ENCODE measurements at places on chromosomes 12 and 14.

DNA sequence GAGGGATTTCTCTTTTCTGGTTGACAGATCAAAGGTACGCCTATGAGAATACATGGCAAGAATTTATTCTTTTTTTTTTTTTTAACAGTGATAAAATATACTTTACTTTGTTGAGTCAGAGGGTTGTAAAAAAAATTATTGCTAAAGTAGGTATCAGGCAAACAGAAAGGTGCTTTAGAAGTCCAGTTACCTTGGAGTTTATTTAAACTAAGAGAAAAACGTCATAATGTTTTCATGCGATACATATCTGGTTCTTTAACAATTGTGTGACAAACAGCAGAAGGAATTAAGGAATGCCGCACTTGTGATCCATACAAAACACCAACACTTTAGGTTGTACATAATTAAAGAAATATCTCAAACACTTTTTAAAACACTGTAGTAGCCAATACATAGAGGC, 94.2 kb downstream of the BORCS5 start:
- DNase-seq: no peak

DNA sequence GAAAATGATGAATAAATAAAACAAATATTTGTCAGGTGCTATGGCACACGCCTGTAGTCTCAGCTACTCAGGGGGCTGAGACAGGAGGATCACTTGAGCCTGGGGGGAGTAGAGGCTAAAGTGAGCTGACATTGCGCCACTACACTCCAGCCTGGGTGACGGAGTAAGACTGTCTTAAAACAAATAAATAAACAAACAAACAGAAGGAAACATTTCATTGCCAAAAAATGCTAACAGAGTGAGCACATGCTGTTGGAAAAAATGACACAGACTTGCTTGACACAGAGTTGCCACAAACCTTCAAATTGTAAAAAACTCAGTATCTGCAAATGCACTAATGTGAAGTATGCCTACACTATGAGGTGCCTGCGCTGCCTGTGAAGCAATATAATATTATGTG, 50.8 kb upstream of the AP4S1 start:
- peak; percentile 55 for DNase-seq

DNA sequence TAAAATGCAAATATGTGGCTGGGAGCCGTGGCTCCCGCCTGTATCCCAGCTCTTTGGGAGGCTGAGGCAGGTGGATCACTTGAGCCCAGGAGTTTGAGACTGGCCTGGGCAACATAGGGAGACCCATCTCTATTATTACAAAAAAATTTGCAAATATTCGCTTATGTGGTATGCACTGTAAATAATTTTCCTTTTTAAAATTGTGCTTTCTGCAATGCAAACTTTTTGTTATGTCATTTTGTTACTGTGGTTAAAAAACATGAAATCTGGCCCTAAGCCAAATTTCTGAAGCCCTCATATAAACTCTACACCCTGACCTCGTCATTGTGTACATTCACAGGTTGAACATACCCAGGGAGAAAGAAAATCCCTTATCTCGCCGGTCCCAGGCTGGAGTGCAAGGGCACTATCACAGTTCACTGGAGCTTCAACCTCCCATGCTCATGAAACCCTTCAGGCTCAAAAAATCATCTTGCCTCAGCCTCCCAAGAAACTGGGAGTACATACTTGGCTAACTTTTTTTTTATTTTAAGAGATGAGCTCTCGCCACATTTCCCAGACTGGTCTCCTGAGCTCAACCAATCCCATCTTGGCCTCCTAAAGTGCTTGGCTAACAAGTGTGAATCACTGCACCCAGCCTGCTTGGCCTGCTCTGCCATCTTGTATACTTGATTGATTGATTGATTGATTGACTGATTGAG, 24.7 kb downstream of the TRAPPC6B start:
- no peak for DNase-seq

GRCh38 chr12:78308701-78309100, 478.0 kb downstream of the NAV3 start:
- DNase-seq: no peak

All from fibroblast of pulmonary artery (primary cell).